ENCODE measurements at places on chromosomes 1 and 21.

DNA sequence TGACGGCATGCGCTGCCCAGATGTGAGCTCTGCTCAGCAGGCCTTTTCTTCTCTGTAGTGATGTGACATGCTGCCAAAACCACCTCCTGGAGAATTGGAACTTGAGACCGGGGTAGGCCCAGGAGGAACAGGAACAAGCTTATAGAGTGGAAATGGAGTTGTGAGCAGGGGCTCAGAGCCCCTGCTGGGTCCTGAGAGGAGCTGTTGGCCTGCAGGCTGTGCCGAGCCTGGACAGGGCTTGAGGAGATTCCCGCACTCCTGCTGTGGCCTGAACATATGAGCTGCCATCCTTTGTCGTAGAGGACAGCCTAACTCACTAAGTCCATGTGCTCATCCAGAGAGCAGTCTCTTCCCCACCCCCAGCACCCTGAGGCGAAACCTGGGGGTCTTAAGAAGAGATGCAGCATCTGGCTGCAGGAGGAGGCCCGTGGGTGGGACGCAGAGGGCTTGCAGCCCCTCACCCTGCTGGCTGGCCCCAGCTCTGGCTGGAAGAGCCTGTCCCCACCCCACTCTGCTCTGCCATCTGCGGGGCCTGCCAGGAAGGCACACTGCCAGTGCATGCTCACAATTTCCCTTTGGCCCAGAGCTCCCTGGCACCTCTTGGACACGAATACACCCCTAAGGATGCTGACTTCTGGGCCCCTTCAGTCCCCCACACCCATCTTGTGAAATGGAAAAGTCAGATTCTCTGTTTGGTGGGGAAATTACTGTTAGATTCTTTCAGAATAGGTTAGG lies 42.5 kb downstream of the PTPRF start:
- H3K4me3 ChIP-seq, result no peak overlapping the region
- H3K27me3 ChIP-seq, result no peaks in the 10 kb centered on the region
- no peak overlapping the region for H3K27ac ChIP-seq
- H3K36me3 ChIP-seq, result no peaks in the 10 kb centered on the region

DNA sequence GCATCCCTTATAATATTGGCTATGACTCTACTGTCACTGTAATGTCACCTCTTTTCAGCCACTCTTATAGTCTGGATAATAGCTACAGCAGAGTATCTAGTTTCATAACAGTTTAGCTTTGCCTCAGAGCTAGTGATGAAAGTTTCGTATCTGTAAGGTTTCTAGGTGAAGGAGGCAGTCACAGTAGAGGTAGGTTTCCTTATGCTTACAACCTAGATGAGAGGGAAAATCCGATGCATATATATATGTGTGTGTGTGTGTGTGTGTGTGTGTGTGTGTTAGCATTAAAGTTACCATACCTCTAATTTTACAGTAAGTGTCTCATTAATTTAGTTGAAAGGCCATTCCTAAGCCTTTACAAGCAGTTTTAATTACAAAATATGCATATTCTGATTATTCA lies 2.2 kb upstream of the TOR1AIP2 start:
- no peak overlapping the region for H3K4me3 ChIP-seq
- peaks cover 40% of the 10 kb centered on the region for H3K4me1 ChIP-seq
- peak; percentile 48 for DNase-seq
- no peak overlapping the region for H3K27ac ChIP-seq
- no peaks in the 10 kb centered on the region for H3K27me3 ChIP-seq
- H3K36me3 ChIP-seq, result peaks cover 15% of the 10 kb centered on the region

- H3K36me3 ChIP-seq, result peaks cover 43% of the 10 kb centered on the region
- DNase-seq, result no peak
- H3K4me3 ChIP-seq, result no peak overlapping the region
Measured at GRCh38 chr1:225876900-225877510, 5.2 kb downstream of the TMEM63A start.

DNA sequence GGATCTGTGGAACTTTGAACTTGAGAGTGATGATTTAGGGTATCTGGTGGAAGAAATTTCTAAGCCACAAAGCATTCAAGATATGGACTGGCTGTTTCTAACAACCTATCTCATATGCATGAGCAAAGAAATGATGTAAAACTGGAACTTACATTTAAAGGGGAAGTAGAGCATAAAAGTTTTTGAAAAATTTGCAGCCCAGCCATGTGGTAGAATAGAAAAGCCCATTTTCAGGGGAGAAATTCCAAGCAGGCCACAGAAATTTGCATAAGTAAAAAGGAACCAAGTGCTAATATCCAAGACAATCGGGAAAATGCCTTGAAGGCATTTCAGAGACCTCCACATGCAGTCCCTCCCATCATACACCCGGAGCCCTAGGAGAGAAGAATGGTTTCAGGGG lies 15.7 kb downstream of the RIIAD1 start:
- H3K36me3 ChIP-seq, result peaks cover 2% of the 10 kb centered on the region
- no peak for DNase-seq
- H3K27me3 ChIP-seq, result peaks cover 7% of the 10 kb centered on the region

DNA sequence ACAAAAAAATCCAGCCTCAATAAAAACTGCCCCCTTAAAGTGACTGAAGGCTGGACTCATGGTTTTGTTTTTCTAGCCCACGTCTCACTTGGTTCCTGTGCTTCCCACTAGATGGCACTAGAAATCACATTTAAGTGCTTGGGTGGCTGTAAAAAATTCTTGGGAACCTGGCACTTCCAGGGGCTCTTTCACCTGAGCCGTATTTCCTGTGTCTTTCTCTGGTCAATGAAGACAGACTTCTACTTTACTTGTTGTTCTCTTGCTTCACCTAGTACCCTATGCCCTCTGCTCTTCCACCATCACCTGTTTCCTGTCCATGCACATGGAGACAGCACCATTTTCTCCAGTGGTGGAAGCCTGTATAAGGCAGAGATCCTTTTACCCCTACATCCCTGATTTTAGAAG lies 20.0 kb downstream of the METTL13 start:
- no peak overlapping the region for H3K4me3 ChIP-seq
- H3K4me1 ChIP-seq, result peaks cover 7% of the 10 kb centered on the region
- no peak overlapping the region for H3K27ac ChIP-seq
- no peaks in the 10 kb centered on the region for H3K27me3 ChIP-seq
- DNase-seq, result no peak

DNA sequence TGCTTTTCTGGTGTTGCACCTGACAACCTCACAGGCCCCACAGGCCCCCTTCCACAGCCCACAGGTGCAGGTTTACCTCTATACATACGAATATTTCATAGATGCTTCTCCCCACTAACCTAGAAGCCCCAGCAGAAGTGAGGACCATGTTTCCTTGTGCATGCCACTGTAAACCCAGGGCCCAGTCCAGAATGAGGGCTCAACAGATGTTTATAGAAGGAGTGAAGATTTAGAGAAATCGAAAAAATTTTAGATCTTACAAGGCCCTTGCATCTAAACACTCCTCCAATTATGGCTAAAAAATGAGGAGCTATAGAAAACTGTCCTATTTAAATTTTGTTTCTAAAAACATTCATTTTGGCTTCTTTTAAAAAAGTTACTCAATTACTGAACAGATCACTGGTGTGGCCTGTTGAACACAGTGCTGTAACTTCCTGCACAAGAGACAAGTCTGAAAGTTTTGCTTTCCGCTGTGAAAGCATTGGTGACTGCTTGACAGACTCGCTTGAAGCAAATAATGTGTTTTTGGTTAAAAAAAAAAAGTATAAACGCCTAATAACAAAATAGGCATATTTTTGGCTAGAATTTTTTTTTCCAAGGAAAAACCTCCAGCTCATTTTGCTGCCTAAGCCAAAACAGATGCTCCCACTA lies 1.2 kb downstream of the ABCB10 start:
- no peaks in the 10 kb centered on the region for H3K27me3 ChIP-seq
- peak overlapping the region; percentile 90 for H3K4me3 ChIP-seq
- H3K27ac ChIP-seq, result peak overlapping the region; percentile 92

- peaks cover 37% of the 10 kb centered on the region for H3K27me3 ChIP-seq
- no peak for DNase-seq
- no peak overlapping the region for H3K4me3 ChIP-seq
- H3K36me3 ChIP-seq, result peaks cover 2% of the 10 kb centered on the region
- H3K4me1 ChIP-seq, result no peaks in the 10 kb centered on the region
Measured at GRCh38 chr1:199151634-199152425, 513.0 kb downstream of the PTPRC start.

DNA sequence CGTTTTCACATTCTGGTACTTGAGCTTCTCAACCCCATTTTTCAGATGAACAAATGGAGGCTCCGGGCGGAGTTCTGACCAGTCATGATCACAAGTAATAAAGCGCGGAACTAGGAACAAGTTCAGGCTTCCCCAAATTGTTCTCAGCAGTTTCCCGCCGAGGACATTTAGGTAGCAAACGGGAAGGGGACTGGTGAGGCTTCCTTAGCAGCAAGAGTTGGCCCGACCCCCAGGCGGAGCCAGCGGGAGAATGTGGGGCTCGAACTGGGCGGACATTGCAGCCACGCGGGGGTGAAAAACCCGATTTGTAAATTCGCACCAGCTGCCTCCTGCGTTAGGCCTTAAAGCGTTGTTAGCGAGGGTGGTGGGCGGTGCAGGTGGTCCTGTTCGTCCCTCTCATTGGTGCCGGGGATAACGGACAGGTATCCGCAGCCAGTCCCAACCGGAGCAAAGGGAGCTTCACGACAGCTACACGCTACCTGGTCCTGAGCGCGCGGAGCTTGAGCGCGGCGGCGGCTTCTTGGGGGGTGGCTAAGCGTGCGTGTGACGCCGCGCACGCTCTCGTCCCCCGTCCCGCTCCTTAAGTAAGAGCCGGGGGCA lies 15.3 kb downstream of the SEMA6C start:
- H3K27ac ChIP-seq, result peak overlapping the region; percentile 49
- peak overlapping the region; percentile 70 for H3K4me3 ChIP-seq

GRCh38 chr1:119682141-119682540 lies 29.6 kb upstream of the PHGDH start:
- H3K27me3 ChIP-seq, result peaks cover 45% of the 10 kb centered on the region
- no peaks in the 10 kb centered on the region for H3K4me1 ChIP-seq
- no peak overlapping the region for H3K4me3 ChIP-seq
- no peaks in the 10 kb centered on the region for H3K36me3 ChIP-seq
- no peak for DNase-seq

DNA sequence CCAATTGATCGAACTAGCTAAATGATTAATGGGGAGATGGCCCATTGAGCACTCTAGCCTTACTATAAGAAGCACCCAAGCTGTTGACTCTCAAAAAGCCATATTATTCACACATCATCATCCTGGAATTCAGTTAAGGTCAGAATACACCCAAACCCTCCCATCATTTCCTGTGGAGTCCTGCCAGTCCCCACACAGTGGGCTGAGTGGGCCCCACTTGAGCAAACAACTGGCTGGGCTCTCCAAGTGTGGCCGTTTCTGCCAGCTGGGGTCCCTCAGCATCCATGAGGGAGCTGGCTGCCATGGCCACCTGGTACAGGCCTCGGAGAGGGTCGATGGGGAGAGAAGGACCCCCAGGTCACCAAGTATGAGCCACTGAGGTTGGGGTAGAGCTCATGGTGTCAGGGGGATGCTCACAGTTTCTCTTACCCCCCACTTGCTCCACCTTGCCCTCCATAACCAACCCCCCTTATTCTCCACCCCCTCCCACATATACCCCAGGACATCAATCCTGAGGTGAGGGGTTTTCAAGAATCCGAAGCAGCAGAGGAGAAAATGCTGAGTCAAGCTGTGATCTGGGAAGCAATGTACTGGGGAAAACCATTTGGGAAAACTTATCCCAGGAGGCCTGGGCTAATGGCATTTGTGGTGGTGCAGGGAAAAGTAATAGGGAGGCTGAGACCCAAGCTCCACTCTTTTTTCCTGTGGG lies 60.3 kb downstream of the UBE2T start:
- H3K27me3 ChIP-seq, result peaks cover 22% of the 10 kb centered on the region
- peaks cover 10% of the 10 kb centered on the region for H3K4me1 ChIP-seq
- no peak for DNase-seq
- H3K27ac ChIP-seq, result no peak overlapping the region
- H3K4me3 ChIP-seq, result no peak overlapping the region

- DNase-seq, result no peak
- H3K4me3 ChIP-seq, result peak within 1 kb of the TSS; percentile 92
- H3K27ac ChIP-seq, result peak within 1 kb of the TSS; percentile 97
- H3K4me1 ChIP-seq, result peaks cover 32% of the 10 kb centered on the region
- H3K36me3 ChIP-seq, result peaks cover 14% of the 10 kb centered on the region
Measured at GRCh38 chr1:6785318-6785727, at the start of gene CAMTA1. CAMTA1 (plus strand) TSS chr1:6785454; CDS start chr1:6785531, 77 bp downstream.

DNA sequence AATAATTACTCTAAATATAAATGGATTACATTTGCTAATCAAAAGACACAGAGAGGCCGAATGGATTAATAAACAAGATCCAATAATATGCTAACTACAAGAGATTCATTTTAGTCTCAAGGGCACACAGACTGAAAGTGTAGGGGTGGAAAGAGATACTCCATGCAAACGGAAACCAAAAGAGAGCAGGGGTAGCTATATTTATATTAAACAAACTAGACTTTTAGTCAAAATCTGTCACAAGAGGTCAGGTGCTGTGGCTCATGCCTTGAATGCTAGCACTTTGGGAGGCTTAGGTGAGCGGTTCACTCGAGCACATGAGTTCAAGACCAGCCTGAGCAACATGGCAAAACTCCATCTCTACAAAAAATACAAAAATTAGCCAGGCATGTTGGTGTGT lies 33.6 kb upstream of the DISP1 start:
- H3K27me3 ChIP-seq, result peaks cover 35% of the 10 kb centered on the region
- H3K4me1 ChIP-seq, result no peaks in the 10 kb centered on the region

- H3K4me3 ChIP-seq, result no peak overlapping the region
- no peaks in the 10 kb centered on the region for H3K36me3 ChIP-seq
- H3K4me1 ChIP-seq, result no peaks in the 10 kb centered on the region
- no peak overlapping the region for H3K27ac ChIP-seq
- DNase-seq, result no peak
Measured at GRCh38 chr1:239243006-239243405, 143.4 kb upstream of the CHRM3 start.

- peak; percentile 75 for DNase-seq
- peaks cover 53% of the 10 kb centered on the region for H3K4me1 ChIP-seq
- no peaks in the 10 kb centered on the region for H3K27me3 ChIP-seq
- H3K4me3 ChIP-seq, result peak overlapping the region; percentile 85
Measured at GRCh38 chr21:44931137-44931500, 8.7 kb upstream of the SLX9 start.

- no peak overlapping the region for H3K4me3 ChIP-seq
- peaks cover 7% of the 10 kb centered on the region for H3K4me1 ChIP-seq
- no peaks in the 10 kb centered on the region for H3K36me3 ChIP-seq
- peaks cover 3% of the 10 kb centered on the region for H3K27me3 ChIP-seq
- no peak for DNase-seq
Measured at GRCh38 chr1:118077331-118078045, 107.5 kb downstream of the SPAG17 start.

- H3K36me3 ChIP-seq, result no peaks in the 10 kb centered on the region
- no peaks in the 10 kb centered on the region for H3K4me1 ChIP-seq
- peaks cover 49% of the 10 kb centered on the region for H3K27me3 ChIP-seq
- no peak for DNase-seq
- H3K27ac ChIP-seq, result no peak overlapping the region
Measured at GRCh38 chr1:41368366-41368765, 7.1 kb downstream of the FOXO6 start.

GRCh38 chr1:24329331-24329730 lies 10.2 kb downstream of the GRHL3 start:
- H3K4me3 ChIP-seq, result no peak overlapping the region
- peaks cover 3% of the 10 kb centered on the region for H3K4me1 ChIP-seq
- peaks cover 89% of the 10 kb centered on the region for H3K27me3 ChIP-seq

GRCh38 chr1:223792046-223792445 lies 53.7 kb downstream of the TP53BP2 start:
- no peaks in the 10 kb centered on the region for H3K27me3 ChIP-seq
- H3K27ac ChIP-seq, result no peak overlapping the region
- H3K36me3 ChIP-seq, result peaks cover 21% of the 10 kb centered on the region
- DNase-seq, result no peak
- no peak overlapping the region for H3K4me3 ChIP-seq

All from activated CD4-positive, alpha-beta T cell treated with anti-CD3 and anti-CD28 coated beads, Interleukin-2, amount 10 ng/mL, durations not matched to agents 24 days and 14 days (primary cell).